Activated naive CD8-positive, alpha-beta T cell treated with anti-CD3 and anti-CD28 coated beads for 36 hours (primary cell): ENCODE measurements at places on chromosomes 2 and 18. TPM values are rescaled to one million over a fixed set of nuclear protein-coding genes. Genes with fewer than 3 reads are reported as not detected.

The DNAH6 gene
- 0.21 TPM for total RNA-seq

The SCYGR7 gene
- not detected for total RNA-seq

The GAREM1 gene
- not detected for total RNA-seq

The NLRC4 gene
- not detected for total RNA-seq

The PLCD4 gene
- total RNA-seq, result 0.22 TPM

The CCDC121 gene
- total RNA-seq, result 0.60 TPM

The PLGLB2 gene
- 0.68 TPM for total RNA-seq

The CCDC102B gene
- total RNA-seq, result 1.4 TPM

- no peak overlapping the region for H3K4me3 ChIP-seq
- peaks cover 23% of the 10 kb centered on the region for H3K4me1 ChIP-seq
Measured at GRCh38 chr2:134289225-134289624, 35.4 kb downstream of the MGAT5 start.

GRCh38 chr2:235857598-235857997 is 310.6 kb downstream of the GBX2 start:
- no peak overlapping the region for H3K27ac ChIP-seq
- H3K4me3 ChIP-seq, result no peak overlapping the region
- H3K4me1 ChIP-seq, result no peaks in the 10 kb centered on the region
- no peaks in the 10 kb centered on the region for H3K36me3 ChIP-seq
- peaks cover 12% of the 10 kb centered on the region for H3K27me3 ChIP-seq
- DNase-seq, result no peak

DNA sequence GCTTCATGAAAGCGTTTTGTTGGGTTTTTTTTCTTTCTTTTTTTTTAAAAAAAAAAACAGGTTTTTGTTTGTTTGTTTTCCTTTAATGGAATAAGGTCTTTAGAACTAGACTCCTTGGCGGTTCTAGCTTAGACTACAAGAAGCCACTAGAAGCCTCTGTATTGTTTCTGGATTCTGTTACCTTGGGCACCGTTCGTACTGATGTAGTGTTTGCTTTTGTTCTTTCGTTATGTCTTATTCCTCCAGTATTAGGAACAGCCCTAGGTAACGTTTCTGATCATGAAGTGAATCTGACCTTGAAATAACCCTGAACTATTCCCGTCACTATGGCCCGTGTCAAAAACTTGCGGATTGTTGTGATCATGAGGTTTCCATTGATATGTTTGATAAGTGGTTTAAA is 164.6 kb downstream of the PTGR3 start:
- peaks cover 3% of the 10 kb centered on the region for H3K36me3 ChIP-seq
- no peak overlapping the region for H3K27ac ChIP-seq
- DNase-seq, result no peak
- H3K4me1 ChIP-seq, result no peaks in the 10 kb centered on the region
- H3K27me3 ChIP-seq, result no peaks in the 10 kb centered on the region

- no peak for DNase-seq
- H3K36me3 ChIP-seq, result peaks cover 3% of the 10 kb centered on the region
- peaks cover 76% of the 10 kb centered on the region for H3K27me3 ChIP-seq
- no peak overlapping the region for H3K4me3 ChIP-seq
- no peak overlapping the region for H3K27ac ChIP-seq
Measured at GRCh38 chr18:78979056-78979729, 425 bp upstream of the SALL3 start.

GRCh38 chr18:9243029-9243428 is 91.5 kb upstream of the TWSG1 start:
- H3K27ac ChIP-seq, result peak overlapping the region; percentile 29
- H3K4me3 ChIP-seq, result no peak overlapping the region
- peaks cover 29% of the 10 kb centered on the region for H3K36me3 ChIP-seq
- H3K27me3 ChIP-seq, result no peaks in the 10 kb centered on the region
- DNase-seq, result no peak

GRCh38 chr2:173415431-173416381 is 61.0 kb downstream of the CDCA7 start:
- DNase-seq, result no peak

DNA sequence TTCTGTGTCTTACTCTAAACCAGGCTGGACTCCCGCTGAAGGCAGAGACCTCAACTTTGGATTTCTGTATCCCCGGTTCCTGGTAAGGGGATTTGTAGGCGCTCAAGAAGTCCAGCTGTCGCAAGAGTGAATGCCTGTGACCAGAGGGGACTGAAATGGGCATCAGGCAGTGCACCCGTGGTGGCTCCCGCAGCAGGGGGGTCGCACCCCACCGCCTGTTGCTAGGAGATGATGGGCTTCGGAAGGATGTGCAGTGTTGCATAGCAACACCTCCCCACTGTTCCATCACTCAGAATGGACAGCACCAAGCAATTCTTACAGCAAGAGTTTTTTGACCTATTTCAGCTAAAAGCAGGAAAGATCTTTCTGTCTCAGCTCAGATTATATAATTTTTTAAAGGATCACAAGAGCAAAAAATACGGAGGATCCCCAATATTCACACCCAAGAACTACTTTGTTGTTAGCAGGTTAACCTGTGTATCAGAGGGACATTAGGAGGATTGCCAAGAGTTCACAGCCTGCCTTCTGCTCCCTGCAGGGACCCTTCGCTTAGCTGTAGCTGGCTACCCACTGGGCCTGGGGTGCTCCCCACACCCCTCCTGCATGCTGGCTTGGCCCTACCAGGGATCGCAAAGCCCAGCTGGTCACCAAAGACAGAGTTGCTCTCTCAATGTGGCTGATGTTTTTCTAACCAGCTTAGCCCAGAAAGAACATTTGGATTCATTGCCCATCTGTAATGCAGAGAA is 63.8 kb downstream of the SOWAHC start:
- H3K36me3 ChIP-seq, result no peaks in the 10 kb centered on the region
- peaks cover 24% of the 10 kb centered on the region for H3K27me3 ChIP-seq
- no peak overlapping the region for H3K27ac ChIP-seq
- H3K4me3 ChIP-seq, result no peak overlapping the region
- no peak for DNase-seq

GRCh38 chr2:177080746-177081284 is 131.8 kb upstream of the HNRNPA3 start:
- H3K4me3 ChIP-seq, result no peak overlapping the region
- no peaks in the 10 kb centered on the region for H3K4me1 ChIP-seq
- no peak overlapping the region for H3K27ac ChIP-seq
- no peak for DNase-seq
- H3K36me3 ChIP-seq, result no peaks in the 10 kb centered on the region

GRCh38 chr18:8654503-8655451 is 45.5 kb downstream of the RAB12 start:
- H3K36me3 ChIP-seq, result no peaks in the 10 kb centered on the region
- no peak overlapping the region for H3K4me3 ChIP-seq

- peaks cover 4% of the 10 kb centered on the region for H3K27me3 ChIP-seq
- no peak for DNase-seq
- H3K4me3 ChIP-seq, result no peak overlapping the region
- peaks cover 12% of the 10 kb centered on the region for H3K4me1 ChIP-seq
- H3K27ac ChIP-seq, result no peak overlapping the region
Measured at GRCh38 chr2:28470759-28471158, 25.1 kb upstream of the PLB1 start.

- H3K27me3 ChIP-seq, result no peaks in the 10 kb centered on the region
- H3K4me3 ChIP-seq, result no peak overlapping the region
- no peaks in the 10 kb centered on the region for H3K36me3 ChIP-seq
- peaks cover 3% of the 10 kb centered on the region for H3K4me1 ChIP-seq
Measured at GRCh38 chr2:47269316-47270232, 114.5 kb upstream of the STPG4 start.

GRCh38 chr2:81981585-81981984 is 1677.0 kb upstream of the LRRTM1 start:
- no peak overlapping the region for H3K4me3 ChIP-seq
- no peaks in the 10 kb centered on the region for H3K27me3 ChIP-seq
- H3K27ac ChIP-seq, result no peak overlapping the region

- H3K4me3 ChIP-seq, result no peak overlapping the region
- H3K4me1 ChIP-seq, result no peaks in the 10 kb centered on the region
- H3K27ac ChIP-seq, result no peak overlapping the region
- no peaks in the 10 kb centered on the region for H3K27me3 ChIP-seq
Measured at GRCh38 chr2:178579006-178579405, 98.7 kb downstream of the PLEKHA3 start.

DNA sequence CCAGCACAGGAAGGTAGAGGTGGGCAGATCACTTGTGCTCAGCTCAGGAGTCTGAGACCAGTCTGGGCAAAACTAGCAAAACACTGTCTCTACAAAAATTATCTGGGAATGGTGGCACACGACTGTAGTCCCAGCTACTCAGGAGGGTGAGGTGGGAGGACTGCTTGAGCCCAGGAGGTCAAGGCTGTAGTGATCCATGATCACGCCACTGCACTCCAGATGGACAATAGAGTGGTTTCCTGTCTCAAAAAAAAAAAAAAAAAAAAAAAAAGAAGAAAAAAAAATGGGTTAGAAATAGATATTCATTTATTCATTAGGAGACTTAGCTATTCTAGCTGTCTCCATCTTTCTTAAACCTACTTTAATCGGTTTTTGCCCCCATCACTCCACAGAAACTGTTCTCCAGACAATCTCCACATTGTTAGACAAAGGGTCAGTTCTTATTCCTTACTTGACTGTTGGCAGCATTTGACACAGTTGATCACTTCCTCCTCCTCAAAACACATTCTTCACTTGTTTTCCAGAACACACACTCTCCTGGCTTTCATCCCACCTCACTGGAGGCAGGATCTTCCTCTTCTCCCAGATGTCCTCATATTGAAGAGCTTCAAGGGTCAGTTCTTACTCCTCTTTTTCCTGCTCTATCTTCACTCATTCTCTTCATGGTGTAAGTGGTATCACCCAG is 103.1 kb downstream of the DTNB start:
- no peak overlapping the region for H3K27ac ChIP-seq
- H3K27me3 ChIP-seq, result no peaks in the 10 kb centered on the region
- no peaks in the 10 kb centered on the region for H3K36me3 ChIP-seq
- no peak for DNase-seq
- no peak overlapping the region for H3K4me3 ChIP-seq

DNA sequence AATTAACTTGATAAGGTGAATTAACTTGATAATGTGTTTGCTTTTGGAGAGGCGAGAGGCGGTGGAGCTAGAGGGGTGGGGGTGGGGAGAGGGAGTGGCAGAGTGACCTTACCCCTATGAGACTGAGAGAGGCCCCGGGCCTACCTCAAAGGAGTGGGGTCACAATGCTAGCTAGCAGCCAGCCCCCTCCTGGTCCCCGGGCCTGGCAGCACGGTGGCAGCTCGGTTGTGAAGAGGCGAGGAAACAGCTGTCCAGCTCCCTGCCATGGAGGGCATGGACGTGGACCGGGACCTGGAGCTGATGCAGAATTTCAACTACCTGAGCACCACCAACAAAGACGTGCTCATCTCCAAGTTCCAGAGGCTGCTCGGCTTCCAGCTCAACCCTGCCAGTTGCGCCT is 123.9 kb downstream of the RGPD3 start:
- H3K4me1 ChIP-seq, result no peaks in the 10 kb centered on the region
- H3K27me3 ChIP-seq, result no peaks in the 10 kb centered on the region
- H3K36me3 ChIP-seq, result no peaks in the 10 kb centered on the region
- no peak overlapping the region for H3K4me3 ChIP-seq
- DNase-seq, result no peak

DNA sequence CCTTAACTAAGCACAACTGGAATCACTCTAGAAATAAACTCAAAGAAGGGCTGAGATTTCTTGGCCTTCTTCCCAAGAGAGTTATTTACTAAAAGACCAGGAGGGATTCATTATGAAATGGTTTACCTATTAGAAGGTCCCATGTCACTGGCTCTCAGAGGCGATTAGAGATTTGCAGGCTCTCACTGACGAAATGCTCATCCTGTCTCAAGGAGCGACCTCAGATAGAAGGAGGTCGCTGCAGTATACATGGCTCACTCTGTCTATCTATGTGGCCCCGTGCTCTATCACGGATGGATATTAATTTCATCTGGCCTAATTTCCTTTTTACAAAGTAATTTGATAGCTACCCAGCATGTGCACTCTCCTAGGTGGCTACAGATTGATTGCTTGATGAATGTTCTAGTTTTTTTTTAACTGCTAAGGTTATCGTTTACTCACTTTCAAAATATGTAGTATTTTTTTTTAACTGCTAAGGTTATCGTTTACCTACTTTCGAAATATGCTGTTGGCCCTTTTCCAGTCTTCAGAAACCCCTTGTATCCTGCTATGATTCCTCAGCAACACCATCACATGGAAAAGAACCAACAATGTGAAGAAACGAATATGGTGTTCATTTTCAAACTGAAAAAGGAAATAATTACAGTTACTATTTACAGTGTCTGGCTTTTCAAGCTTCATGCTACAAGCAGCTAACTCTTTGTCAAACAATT is 9.1 kb downstream of the SMIM21 start:
- DNase-seq, result no peak
- H3K27me3 ChIP-seq, result peaks cover 11% of the 10 kb centered on the region
- H3K27ac ChIP-seq, result no peak overlapping the region

- no peak overlapping the region for H3K27ac ChIP-seq
- H3K4me3 ChIP-seq, result no peak overlapping the region
- peaks cover 3% of the 10 kb centered on the region for H3K27me3 ChIP-seq
- peaks cover 10% of the 10 kb centered on the region for H3K4me1 ChIP-seq
- H3K36me3 ChIP-seq, result no peaks in the 10 kb centered on the region
Measured at GRCh38 chr2:23524261-23524706, 139.3 kb downstream of the KLHL29 start.

DNA sequence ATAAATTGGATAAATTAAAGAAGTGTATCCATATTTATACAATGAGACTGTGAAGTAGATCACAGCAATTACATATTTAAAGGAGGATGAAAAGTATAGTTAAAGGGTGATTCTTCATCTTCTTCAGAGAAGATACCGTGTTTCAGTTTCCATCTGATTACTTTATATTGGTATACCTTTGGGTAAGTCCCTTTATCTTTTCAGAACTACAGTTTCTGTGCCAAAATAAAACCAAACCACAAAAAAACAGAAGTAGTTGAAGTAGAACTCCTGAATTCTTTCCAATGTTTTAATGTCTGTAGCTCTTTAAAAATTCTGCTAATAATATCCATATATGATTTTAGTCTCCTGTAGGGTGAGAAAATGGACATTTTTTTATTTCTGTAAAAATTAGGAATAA is 231.2 kb upstream of the LINC00305 start:
- no peak overlapping the region for H3K27ac ChIP-seq
- no peaks in the 10 kb centered on the region for H3K27me3 ChIP-seq
- no peaks in the 10 kb centered on the region for H3K36me3 ChIP-seq
- H3K4me1 ChIP-seq, result no peaks in the 10 kb centered on the region
- DNase-seq, result no peak

DNA sequence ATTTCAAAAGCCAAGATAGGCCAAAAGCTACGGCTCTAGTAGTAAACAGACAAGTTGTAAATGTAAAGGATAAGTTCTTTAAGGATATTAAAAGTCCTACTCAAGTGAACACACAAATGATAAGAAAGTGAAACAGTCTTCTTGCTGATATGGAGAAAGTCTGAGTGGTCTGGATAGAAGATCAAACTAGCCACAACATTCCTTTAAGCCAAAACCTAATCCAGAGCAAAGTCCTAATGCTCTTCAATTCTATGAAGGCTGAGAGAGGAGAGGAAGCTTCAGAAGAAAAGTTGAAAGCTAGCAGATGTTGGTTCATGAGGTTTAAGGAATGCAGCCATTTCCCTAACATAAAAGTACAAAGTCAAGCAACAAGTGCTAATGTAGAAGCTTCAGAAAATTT is 111.7 kb upstream of the ZEB2 start:
- H3K27ac ChIP-seq, result no peak overlapping the region
- no peaks in the 10 kb centered on the region for H3K27me3 ChIP-seq
- peaks cover 4% of the 10 kb centered on the region for H3K4me1 ChIP-seq
- H3K36me3 ChIP-seq, result peaks cover 5% of the 10 kb centered on the region
- no peak overlapping the region for H3K4me3 ChIP-seq

- H3K27me3 ChIP-seq, result peaks cover 4% of the 10 kb centered on the region
- DNase-seq, result no peak
- H3K27ac ChIP-seq, result no peak overlapping the region
- no peaks in the 10 kb centered on the region for H3K4me1 ChIP-seq
- no peak overlapping the region for H3K4me3 ChIP-seq
Measured at GRCh38 chr2:3667151-3667631, 9.2 kb downstream of the ALLC start.

GRCh38 chr2:146238254-146238966 is 1606.4 kb upstream of the ACVR2A start:
- no peak overlapping the region for H3K4me3 ChIP-seq
- H3K27me3 ChIP-seq, result no peaks in the 10 kb centered on the region
- no peaks in the 10 kb centered on the region for H3K36me3 ChIP-seq
- DNase-seq, result no peak
